ENCODE measurements at places on chromosomes 4 and X.

DNA sequence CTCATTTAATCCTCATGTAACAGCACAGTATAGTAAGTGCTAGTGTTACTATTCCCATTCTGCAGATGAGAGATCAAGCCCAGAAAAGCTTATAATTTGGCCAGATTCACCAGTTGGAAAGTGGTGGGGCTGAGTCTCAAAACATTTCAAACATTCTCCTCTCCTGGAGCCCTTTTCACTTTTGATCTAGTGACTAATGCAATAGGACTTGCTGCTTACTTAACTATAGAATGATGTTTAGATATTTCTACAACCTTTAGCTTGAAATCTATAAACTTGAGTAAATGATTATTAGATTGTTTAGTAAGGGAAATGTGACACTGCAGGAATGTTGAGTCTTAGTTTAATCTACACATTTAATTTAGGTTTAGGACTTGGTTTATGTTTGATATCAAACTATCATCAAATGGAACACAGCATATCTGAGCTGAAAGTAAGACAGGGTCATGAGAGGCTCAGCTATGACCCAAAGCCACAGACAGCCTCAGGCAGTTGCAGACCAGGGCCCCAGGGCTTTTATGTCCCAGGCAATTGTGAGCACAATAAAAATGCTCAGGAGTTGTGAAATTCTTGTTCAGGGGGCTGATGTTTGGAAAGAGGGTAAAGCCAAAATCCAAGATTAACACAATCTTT, 199.5 kb upstream of the HS3ST1 start:
- DNase-seq: peak; percentile 69

DNA sequence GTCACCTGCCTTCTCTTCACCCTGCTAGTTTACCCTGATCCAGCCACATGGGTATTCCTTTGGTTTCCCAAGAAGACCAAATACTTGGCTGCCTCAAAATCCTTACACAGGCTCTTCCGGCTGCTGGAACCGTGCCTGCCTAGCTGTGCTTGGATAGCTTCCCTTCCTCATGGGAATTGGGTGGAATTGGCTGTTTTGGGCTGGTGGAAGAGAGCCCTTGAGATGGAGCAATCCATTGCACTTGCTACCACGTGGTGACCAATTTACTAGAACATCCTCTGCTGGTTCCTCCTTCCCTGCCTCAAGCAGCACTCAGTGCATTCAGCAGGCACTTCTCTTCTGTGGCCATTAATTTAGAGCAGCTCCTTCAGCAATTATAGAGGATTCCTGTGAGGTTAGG, 119.3 kb upstream of the AP1S2 start:
- DNase-seq: no peak

GRCh38 chr4:113591982-113592381, 169.6 kb downstream of the CAMK2D start:
- peak; percentile 18 for DNase-seq

DNA sequence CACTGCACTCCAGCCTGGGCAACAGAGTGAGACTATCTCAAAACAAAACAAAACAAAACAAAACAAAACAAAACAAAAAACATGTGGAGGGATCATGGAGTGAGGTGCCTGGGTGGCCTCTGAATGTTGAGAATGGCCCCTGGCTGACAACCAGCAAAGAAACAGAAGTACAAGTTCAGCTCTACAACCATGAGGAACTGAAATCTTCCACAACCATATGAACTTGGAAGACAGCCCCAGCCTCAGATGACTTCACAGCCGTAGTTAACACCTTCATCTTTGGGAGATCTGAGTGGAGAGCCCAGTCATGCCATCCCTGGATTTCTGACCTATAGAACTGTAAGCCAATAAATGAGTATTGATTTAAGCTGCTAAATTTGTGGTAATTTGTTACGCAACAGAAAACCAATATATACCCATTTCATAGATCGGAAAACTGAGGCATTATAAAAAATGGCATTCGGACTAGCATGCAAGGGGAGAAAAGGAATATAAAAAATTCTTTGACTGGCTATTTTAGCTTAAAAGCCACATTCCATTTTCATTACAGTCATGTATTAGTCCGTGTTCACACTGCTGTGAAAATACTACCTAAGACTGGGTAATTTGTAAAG, 138.7 kb upstream of the RAPGEF2 start:
- DNase-seq: no peak

DNA sequence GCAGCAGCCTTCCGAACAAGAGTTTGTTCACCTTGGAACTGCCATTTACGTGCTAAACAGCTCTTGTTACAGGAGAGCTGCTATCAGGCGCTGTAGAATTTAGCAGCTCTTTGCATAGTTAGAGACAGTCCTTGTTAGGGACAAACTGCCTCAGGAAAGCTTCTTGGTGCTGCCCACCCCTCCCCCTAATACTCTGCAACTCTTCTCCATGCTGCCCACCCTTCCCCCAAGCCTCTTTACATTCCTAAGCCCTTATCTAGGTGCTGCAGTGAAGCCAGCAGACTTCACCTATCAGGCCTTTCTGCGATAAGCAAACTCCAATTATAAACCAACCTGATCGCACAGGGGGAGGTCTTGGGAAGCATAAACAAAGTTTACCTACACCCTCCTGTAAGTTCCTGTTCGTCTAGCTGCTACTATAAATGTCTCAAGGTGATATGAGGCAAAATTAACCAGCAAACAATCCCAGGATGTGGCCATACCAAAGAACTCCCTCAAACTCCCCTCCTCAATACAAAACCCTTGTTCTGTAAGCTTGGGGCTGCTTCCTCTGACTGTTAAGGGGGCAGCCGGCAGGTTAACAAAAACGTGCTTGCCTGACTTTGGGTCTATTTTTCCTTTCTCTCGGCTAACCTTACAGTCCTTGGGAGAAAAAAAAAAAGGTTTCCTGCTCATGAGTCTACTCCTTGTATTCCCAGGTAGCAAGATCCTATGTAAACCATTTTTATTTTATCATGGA, 74.0 kb upstream of the GC start:
- no peak for DNase-seq

DNA sequence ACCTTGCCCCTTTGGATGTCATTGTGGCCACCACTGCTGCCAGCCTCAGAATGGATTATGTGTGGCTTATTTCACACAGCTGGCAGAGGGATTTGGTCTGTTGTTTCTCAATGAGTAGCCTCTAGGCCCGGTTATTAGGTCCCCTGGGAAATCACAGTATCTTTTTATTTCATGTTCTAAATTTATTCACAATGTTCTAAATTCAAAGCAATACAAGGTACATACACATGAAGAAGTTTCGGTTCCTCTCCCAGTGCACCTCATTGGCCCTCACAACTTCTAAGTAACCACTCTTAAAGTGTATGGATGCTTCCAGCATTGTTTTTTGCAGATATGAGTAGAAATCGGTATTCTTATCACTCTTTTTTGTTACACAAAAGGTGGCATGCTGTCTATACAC, 262.7 kb downstream of the RCHY1 start:
- no peak for DNase-seq

GRCh38 chrX:8147226-8147625, 23.8 kb downstream of the VCX2 start:
- no peak for DNase-seq

DNA sequence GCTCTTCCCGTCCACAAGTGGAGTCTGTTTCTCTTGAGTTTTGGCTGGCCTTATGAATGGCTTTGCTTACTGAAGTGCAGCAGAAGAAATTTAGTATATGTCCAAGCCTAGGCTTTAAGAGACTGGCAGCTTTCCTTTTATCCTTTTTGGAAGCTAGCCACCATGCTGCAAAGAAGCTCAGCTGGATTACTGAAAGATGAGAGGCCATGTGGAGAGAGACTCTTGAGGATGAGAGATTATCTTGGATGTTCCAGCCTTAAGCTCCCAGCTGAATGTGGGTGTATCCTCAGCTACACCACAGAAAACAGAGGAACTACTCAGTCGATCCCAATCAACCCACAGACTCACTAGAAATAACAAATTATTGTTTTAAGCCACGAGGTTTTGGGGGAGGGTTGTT, 12.5 kb downstream of the CCNG2 start:
- DNase-seq: no peak

DNA sequence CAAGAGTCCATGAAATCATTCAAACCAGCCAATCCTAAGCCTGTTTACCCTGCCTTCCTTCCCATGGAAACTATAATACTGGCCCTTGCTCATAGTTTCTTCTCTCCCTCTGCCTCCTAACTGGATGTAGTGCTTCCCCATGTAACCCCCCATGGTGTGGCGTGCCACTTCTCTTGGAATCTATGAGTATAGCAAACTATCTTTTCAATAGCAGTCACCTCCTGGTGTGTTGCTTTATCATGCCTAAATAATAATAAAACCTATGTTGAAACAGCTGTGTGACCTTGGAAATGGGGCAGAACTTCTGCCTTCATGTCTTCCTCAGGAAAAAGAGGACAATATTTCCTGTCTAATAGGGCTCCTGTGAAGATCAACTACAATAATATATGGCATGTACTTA, 234.8 kb upstream of the EDNRA start:
- DNase-seq: no peak

DNA sequence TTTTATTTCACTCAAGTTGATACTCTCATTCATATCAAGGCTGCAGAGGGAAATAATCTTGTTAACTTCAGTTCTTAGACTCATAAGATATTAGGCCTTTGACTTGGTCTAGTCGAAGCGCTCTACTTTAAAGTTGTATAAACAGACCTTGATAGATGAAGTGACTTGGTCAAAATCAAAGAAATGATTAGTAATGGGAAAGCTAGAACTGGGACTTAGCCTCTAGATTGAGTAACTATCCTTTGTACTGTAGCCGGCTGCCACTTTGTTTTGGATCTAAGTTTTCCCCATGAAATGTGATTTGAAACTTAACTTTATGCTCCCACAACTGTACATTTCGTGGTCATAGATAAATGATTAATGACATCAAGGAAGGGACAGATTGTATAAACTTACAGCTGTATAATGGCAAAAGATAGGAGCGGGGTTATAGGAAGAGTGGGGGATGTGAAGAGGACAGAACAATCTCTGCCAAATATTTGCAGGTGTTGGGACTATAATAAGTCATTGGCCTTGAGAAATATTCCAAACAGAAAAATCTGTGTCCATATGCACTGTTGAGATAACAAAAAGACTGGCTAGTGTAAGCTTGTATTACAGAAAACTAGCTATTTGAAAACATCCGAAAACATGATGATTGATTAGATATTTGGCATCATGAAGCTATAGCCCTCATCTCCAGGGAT, 17.2 kb downstream of the MID2 start:
- DNase-seq: no peak

- no peak for DNase-seq
Observed at GRCh38 chr4:95539106-95539505, 9.7 kb downstream of the UNC5C start.

Data from kidney tubule cell (primary cell).